ENCODE measurements at places on chromosomes 4 and X. TPM values are rescaled to one million over a fixed set of nuclear protein-coding genes. Genes with fewer than 3 reads are reported as not detected.

GRCh38 chr4:132097041-132097440 is 1052.1 kb upstream of the PCDH10 start:
- no peak for DNase-seq

GRCh38 chr4:118086344-118086743 is 52.1 kb downstream of the NDST3 start:
- DNase-seq, result no peak

- no peak for DNase-seq
Observed at GRCh38 chr4:111671756-111672155, 473.5 kb upstream of the FAM241A start.

The PRKX gene
- total RNA-seq, result 8.6 TPM

The APELA gene
- total RNA-seq, result not detected

The STK32B gene
- 4.9 TPM for total RNA-seq

The ADAM29 gene
- not detected for total RNA-seq

Measured in body of pancreas (tissue), 4 donors.